ENCODE measurements at places on chromosomes 2 and 18.

DNA sequence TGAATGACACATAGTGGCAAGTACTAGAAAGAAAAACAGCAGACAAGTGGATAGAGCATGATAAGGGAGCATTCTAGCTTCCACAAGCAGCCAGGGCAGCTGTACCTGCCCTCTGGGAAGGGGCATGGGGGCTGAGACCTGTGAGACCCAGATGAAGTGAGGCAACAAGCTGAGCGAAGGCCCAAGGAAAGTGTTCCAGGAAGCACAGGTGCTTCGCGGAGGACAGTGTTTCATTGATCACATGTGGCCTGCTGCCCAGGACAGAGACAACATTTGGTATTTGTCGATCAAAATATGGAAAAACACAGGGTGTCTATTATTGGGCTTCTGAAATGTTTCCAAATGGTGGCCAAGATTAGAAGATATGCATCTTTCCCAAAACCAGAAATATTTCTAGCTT, 149.1 kb downstream of the ZNF516 start:
- DNase-seq: peak; percentile 40

DNA sequence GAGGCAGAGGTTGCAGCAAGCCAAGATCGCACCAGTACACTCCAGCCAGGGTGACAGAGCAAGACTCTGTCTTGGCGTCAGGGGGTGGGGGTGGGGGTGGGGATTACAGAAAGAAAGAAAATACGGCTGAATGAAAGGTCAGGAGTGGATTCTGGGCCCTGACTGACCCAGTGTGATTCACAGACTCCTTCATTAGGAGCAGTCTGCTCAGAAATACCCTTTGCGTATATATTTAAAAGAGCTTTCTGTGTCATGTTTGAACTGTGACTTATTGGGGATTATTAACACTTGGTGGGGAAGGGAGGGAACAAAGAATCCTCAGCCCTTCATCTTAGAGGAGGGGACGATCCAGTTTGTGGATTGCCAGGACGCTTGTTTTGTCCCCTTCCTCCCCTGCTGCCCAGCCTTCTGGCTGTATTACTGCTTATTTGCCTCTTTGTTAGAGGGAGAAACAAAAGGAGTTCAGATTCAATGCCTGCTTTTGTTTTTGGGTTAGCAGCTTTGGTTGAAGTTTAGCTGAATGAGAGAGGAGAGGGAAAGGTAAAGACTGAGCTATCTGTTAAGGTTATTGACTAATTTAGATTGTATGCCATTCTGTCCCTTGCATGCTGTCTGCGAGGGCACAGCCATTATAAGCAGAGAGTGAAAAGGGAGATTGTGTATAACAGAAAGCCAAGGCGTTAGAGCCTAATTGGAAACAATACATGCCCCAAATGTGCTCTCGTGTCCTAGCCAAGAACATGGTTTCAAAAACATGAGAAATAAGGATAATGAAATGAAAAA, 118.3 kb downstream of the FMNL2 start:
- DNase-seq: no peak

GRCh38 chr2:9300829-9301453, 94.3 kb downstream of the ASAP2 start:
- no peak for DNase-seq

DNA sequence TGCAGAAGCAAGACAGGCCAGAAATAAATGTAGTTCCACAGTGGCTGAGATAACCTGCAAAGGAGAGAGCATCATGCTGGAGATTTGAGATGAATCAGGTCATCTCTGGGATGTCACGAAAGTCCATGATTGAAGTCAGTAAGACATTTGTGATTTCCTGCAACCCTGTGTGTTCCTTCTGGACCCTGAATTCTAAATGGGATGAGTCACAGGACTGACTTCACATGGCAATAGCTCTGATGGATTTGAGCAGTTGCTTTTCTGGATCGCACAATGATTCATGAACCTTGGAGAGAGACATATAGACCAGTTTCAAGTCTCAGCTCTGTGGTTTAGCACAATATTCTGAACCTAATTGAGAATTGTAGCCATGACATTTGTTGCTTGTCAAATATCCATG, 102.9 kb downstream of the TSN start:
- DNase-seq: no peak

DNA sequence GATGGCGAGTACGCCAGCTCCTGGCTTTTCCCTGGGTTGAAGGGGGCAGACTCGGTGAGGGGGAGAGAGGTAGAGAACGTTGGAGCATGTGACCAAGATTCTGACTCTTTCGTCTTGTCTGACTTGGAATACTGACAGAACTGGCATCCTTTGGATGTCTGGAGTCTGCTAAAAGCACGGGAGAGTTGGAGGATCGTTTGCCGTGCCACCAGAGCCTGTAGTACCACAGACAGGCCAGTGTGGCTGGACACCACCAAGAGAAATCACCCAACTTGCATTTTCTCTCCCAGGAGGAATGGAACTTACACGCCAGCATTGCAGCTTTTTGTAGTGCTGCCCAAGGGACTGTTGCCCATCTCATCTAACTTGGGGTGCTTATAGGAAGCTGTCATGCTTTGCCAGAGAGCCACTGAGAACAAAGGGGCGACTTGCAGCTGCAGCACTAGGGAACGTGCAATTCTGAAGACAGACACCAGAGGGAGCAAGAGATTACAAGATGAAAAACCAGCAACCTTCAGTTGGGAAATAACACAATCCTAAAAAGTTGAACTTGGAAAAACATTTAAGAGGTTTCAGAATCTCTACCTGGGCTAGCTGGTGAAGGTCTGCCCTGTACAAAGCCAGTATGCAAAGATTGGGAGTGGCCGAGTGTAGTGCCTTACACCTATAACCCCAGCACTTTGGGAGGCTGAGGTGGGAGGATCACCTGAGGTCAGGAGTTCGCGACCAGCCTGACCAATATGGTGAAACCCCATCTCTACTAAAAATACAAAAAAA, 24.1 kb downstream of the PSMG2 start:
- peak; percentile 90 for DNase-seq

DNA sequence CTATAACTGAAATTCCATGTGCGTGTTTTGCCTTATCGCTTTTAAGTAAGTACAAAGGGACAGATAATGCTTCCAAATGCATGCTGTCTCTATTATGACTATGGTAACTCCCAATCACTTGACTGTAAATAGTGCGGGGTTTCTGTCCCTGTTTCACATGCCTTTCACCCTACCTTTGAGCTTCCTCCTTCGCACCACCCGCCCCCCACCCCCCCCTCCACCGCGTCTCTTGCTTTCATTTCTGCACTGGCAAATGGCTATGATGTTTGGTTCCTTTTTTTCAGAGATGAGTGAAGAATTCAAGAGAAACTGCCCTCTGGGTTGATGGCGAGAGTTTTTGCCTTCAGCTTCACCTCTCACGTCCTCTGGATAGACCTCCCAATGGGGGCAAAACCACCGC, 25.0 kb upstream of the SPP2 start:
- peak; percentile 68 for DNase-seq

DNA sequence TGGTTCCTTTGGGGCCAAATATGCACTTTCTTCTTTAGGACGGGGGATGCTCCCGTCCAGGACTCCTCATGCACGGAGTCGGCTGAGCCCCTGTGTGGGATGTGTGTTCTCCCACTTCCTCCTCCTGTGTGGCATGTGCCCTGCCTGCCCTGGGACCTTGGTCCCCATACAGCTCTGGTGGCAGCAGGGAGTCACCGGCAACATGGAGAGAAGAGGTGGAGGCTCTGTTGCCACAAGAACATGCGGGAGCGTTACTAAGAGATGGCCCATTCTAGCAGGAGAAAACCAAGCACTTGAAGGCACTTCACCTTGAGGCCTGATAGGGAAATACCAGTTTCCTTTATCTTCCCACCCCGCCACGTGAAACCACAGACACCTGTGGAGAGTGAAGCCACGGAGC, 98.0 kb downstream of the DDX1 start:
- no peak for DNase-seq

GRCh38 chr2:127578411-127578810, 42.9 kb downstream of the MYO7B start:
- DNase-seq: no peak

GRCh38 chr2:209840434-209840833, 68.8 kb downstream of the UNC80 start:
- DNase-seq: no peak

GRCh38 chr2:180542511-180542910, 437.9 kb upstream of the UBE2E3 start:
- no peak for DNase-seq

DNA sequence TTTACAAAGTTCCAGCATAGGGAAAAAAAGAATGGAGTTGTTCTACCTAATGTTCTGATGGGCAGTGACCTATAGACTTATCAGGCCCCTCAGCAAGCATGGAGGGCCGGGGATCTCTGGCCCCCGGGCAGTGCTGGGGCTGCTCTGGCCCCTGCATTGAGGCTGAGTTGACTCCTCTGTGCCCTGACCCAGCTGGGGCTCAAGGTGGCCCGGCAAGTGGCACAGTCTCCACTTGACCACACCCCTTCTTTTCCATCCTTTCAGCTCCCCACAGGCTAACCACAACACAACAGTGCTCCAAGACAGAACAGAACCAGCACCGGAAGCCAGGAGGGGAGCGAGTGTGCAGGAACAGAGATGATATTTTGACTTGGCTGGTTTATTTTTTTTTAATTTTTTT, 19.9 kb downstream of the TOGARAM2 start:
- DNase-seq: no peak

- DNase-seq: no peak
Observed at GRCh38 chr2:54435325-54436226, 20.6 kb upstream of the SPTBN1 start.

GRCh38 chr18:32674491-32674890, 98.3 kb downstream of the KLHL14 start:
- DNase-seq: no peak

DNA sequence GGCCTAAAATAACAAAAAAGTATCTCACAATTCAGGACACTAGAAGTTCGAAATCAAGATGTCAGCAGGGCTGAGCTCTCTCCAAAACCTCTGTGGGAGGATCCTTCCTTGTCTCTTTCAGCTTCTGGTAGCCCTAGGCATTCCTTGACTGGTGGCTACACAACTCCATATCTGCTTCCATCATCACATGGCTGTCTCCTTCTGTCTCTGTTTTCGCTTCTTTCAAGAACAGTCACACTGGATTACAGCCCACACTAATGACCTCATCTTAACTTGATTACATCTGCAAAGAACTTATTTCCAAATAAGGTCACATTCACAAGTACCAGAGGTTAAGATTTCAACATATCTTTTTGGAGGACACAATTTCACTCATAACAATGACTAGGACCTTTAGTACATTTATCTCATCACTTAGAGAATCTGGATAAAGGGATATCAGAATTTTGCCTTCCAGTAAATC, 275.2 kb downstream of the IRS1 start:
- DNase-seq: no peak

GRCh38 chr2:54402350-54402749, 53.8 kb upstream of the SPTBN1 start:
- DNase-seq: no peak

- DNase-seq: no peak
Observed at GRCh38 chr2:121346859-121347258, 61.9 kb upstream of the TFCP2L1 start.

DNA sequence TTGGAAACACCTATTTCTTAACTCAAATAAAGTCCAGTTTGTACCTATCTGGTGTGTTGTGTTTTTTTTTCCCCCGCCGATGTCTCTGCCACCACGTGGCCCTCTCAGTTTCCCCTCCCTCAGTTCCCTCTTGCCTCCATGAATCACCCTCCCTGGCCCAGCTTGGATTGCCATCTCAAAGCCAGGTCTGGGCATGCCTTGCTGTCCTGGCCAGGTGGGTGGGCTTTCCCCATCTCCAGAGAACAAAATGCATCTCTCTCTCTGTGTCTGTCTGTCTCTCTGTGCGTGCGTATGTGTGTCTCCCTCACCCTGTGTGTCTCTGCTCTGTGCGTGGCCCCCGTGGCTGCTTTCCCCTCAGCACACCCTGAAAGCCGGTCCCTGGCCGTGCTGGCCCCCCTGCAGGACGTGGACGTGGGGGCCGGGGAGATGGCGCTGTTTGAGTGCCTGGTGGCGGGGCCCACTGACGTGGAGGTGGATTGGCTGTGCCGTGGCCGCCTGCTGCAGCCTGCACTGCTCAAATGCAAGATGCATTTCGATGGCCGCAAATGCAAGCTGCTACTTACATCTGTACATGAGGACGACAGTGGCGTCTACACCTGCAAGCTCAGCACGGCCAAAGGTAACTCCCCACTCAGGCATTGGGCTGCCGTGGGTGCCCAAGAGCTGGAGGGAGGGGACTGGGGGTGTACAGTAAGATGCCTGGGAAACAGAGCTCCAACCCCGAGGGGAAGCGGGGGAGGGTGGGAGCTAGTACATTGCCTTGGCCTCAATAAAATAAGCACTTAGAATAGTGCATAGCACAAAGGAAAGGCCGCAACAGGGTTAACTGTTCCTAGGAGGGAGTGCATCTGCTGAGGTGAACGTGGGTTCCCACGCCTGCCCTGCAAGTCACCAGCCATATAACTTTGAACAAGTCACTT, 31.6 kb upstream of the GMPPA start:
- no peak for DNase-seq

DNA sequence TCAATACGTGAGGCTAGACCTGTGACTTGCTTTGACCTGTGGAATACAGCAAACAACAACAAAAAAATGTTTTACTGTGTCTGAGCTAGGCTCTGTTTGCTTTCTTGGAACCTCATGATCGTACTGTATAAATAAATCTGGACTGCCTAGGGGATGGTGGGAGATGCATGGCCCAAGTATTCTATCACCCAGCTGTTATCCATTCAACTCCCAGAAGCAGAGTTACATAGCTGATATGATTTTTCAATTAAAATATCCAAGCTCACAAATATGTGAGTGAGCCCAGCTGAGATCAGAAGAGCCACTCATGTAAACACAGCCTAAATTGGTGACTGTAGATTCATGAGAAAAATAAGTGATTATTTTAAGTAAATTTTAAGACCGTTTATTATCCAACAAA, 154.1 kb upstream of the THUMPD2 start:
- DNase-seq: no peak

- DNase-seq: no peak
Observed at GRCh38 chr2:172279813-172280212, 147.6 kb upstream of the ITGA6 start.

GRCh38 chr18:34754300-34754699, 44.2 kb downstream of the DTNA start:
- DNase-seq: no peak

Measured in activated CD4-positive, alpha-beta T cell treated with anti-CD3 and anti-CD28 coated beads, Interleukin-2, amount 10 ng/mL, durations not matched to agents 24 days and 14 days (primary cell).